ENCODE measurements at places on chromosomes 13 and 19.

GRCh38 chr19:3499738-3500428, 591 bp downstream of the DOHH start:
- DNase-seq = no peak

DNA sequence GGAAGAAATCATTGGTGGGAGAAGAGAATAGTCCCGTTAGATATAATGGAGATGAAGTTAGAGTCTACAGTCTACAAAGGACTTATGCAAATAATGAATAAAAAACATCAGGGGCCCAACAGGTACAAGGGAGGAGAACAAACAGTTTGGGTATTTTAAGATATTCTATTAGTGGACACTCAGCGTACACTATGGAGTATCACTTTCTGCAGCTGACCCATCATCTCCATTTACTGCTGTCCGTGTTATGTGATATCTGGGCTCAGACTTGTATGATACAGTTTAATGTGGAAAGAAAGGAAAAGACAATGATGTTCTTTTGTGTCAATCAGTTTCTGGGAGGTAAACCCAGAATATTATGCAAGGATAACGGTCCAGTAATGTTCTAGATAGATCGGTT, 126.2 kb downstream of the RAB20 start:
- no peak for DNase-seq

DNA sequence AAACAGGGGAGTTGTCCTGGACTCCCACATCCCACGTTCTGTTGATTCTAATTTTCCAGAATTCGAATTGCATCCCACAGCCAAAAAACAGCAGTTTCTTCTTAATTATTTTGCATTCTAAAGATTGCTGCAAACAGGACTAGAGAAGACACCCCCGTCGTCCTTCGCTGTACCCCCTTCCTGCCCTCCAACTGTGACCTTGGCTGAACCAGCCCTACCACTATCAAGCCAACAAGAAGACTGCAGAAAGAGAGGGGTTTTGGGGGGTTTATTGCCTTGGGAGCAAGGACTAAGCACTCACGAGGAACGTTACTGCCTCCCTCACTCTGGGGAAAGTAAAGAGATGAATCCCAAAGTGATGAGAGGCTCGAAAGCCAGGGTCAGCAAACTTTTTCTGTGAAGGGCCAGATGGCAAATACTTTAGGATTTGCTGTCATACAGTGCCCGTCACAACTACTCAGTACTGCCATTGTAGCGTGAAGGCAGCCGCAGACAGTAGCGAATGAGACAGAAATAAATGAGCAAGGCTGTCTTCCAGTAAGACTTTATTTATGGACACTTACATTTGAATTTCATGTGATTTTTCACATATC, 32.5 kb upstream of the KATNAL1 start:
- no peak for DNase-seq

- no peak for DNase-seq
Observed at GRCh38 chr13:19881641-19882040, 18.2 kb upstream of the ZMYM5 start.

DNA sequence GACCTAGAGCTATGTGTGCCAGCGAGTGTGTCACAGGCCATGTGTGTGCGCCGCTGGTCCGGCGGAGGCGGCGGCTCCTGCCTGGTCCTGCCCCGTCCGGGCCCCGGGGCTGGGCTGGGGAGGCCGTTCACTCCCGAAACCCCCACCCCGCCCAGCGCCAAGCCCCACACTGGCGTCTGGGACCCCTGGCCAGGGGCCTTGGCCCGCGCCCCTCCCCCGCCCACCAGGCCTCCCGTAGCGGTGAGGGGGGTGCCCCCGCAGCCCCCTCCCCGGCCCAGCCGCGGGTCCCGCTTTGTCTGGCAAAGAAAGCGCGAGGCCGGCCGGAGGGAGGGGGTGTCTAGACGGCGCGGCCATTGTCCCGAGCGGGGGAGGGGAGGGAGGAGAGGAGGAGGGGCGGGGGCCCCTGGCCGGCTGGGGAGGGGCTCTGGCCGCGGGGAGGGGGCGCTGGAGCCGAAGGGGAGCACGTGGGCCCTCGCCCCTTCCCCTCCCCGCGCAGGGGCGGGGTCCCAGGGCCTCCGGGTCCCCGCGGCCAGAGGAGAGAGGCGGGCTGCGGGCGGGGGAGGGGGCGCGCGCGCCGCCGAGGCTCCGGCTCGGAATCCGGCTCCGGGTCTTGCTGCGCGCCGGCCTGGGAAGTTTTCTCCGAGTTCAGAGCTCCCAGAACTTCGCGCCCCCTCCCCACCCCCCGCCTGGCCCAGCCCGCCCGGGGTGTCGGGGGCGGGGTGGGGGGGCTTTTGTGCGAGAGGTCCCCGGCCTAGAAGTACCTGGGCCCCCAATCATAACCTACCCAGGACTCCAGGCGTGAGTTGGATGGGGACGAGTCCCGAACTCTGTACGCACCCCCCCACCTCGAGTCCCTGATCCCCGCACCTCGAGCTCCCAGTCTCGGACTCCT, 888 bp downstream of the NOTCH3 start:
- no peak for DNase-seq

- peak; percentile 97 for DNase-seq
Observed at GRCh38 chr19:44746946-44747738, 1.4 kb upstream of the BCL3 start.

- DNase-seq = no peak
Observed at GRCh38 chr13:46176756-46177155, 5.2 kb downstream of the LCP1 start.

DNA sequence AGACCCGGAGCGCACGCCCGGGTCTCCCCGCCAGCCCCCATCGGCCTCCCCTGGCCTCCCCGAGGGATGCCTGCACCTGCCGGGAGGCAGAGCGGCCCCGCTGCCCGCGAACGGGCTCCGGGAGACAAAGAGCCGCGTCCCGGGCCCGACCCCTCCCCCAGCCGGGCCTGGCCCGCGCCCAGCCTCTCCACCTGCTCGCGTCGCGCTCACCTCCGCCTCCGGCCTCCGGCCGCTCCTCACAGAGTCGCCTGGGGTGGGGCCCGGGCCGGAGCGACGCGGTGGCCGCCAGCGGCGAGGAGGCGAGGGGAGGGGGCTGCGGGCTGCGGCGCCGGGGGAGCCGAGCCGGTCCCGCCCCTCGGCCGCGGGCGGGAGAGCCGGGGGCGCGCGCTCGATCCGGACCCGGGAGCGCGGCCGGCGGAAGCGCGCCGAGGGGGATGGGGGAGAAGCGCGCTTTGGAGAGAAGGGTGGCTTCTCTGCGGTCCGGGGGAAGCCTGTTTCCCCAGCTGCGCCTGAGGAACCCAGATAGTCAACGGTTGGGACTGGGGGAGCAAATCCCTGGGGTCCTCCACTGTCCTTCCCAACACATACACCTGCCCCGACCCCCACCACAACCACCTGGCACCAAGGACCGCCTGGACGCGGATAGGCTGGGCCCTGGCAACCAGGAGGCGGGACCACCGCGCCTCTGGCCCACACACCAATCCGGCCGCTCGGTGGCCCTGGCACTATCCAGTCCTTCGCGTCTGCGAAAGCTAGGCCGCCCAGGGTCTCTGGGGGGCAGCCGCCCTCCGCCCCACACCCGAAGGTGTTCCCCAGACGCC, at the start of gene PRR36:
Gene PRR36 (minus strand): TSS at position 315 of the 821 bp plus-strand sequence. CDS start 701 bp downstream, outside the sequence.
- DNase-seq = no peak

- no peak for DNase-seq
Observed at GRCh38 chr19:54518844-54519243, 16.2 kb downstream of the LAIR2 start.

- no peak for DNase-seq
Observed at GRCh38 chr19:51127755-51128154, 3.0 kb downstream of the SIGLEC9 start.

DNA sequence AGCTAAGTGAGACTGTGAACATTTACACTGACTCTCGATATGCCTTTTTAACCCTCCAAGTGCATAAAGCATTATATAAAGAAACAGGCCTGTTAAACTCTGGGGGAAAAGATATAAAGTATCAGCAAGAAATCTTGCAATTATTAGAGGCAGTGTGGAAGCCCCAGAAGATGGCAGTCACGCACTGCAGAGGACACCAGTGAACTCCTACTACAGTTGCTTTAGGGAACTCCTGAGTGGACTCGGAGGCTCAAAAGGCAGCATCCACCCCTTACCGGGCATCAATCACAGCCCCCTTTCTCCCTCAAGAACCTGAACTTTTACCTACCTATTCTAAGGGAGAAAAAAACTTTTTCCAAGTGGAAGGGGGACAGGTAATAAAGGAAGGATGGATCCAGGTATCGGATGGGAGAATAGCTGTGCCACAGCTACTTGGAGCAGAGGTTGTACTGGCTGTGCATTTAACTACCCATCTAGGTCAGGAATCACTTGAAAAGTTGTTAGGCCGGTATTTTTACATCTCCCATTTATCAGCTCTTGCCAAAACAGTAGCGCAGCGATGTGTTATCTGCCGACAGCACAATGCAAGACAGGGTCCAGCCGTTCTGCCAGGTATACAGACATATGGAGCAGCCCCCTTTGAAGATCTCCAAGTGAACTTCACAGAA, 80.1 kb downstream of the ZNF486 start:
- DNase-seq = no peak

DNA sequence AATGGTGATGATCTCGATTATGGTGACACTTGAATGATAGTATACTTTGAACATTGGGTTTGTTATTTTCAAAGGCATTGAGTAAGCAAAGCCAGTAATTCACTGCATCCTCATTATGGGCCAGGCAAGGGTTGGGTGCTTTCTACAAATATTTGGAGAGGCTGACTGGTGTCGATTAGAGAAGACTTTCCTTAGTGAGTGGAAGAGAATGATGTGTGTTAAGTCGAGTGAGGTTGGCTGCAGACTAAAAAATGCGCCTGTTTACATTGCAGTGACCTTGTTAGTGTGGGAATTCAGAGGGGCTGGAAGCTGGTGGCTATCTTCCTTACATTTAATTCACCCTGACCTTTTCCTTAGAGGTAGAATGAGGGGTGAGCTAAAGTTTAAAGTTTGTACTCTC, 22.4 kb upstream of the RNF113B start:
- DNase-seq = no peak

DNA sequence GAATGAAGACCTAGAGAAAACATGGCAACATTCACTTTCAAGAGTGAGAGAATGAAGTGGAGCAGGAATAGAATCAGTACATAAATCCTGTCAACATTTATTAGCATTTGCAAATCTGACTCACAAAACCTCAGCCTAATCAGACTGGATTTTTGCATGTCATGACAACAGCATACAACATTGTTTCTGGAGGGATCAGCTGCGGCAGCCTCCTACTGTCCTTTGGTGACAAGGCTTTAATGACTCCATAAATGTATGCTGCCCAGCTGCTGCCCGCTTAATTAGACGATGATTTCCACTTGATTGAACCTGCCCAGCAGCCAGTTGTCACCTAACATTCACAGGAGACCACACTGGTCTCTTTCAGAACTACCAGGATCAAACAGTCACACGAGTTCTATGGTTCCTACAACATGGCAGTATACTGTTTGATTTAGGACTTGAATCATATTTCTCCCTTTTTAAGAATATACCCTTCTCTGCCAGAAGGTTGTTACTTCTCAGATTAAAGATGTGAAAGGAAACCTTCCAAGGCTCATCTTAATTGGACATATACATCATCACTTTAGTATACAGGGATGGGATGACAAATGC, 9.3 kb downstream of the EBPL start:
- DNase-seq = peak; percentile 32

DNA sequence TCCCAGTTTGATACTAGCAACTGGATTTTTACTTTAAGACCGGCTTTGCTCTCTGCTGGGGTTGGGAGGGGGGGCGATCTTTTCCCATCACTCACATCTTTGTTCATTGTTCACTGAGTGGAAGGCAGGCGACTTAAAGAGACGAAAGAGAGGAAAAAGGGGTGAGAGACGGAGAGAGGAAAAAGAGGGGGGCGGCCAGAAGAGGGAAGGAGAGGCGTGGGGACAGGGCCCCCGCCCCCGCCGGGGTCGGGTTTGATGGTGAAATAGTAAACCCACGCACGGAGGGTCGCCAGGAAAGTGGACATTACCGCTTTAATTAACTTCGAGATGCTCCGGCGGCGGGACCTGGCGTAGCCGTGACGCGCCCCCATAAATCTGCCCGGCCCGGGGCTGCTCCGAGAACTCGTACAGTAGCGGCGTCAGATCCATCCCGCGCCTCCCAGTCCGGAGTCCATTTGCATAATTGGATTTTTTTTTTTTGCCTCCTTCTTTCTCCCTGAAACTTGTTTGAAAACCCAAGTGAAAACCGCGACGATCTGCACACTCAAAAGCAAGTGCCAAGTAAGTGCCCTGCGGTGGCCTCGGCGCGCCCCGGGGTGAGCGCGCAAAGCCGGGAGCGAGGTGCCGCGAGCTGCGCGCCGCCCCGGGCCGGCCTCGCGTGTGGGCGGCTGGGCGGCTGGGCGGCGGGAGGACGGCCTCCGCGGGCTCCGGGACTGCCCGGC, 143.9 kb upstream of the ZNF536 start:
- DNase-seq = no peak

DNA sequence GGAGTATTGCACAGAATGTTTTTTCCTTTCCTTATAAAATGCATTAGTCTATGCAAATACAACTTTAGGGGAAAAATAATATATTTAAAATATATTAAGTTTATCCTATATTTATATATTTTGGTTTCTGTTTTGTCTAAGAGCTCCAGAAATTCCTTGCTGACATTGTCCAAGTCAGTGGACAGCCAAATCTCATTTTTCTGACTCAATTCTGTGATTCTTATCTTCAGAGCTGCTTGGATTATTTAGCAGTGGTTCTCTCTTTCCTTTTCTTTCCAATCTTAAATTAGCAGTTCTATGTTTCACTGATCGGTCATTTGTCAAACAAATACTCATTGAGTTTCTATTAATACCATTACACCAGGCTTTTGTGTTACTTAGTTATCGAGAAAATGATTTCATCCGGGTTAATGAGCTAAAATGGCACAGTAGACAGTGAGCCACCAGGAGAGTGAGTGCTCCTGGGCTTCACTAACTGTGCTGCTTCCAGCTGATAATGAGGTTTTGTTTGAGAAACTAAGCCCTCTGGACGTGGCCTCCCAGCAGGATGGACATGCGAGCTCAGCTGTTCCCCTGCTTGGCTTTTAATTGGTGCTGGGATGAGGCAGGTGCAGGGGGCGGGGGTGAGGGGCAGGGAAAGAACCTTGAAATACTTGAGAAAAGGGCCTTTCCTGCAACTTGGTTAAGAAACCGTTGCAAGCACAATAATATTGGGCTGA, 44.0 kb downstream of the ATP11A start:
- DNase-seq = no peak

All from HCEC 1CT (cell line).